ENCODE measurements at places on chromosomes 4 and X.

DNA sequence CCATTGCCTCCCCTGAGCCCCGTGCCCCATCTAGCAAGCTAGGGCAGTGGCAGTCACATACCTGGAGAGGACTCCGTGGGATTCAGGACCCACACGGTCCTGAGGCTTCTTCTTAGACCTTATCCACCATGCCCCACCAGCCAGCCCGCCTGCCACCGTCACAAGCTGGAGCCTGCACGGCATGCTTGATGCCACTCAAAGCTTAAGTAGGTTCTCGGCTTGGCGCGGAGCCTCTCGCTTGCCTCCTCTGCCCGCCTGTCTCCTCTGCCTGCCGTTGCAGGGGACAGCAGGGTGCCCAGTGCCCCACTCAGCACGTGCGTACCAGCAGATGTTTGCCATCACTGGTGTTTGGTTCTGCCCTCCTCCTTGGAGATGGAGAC is 14.1 kb downstream of the PSAPL1 start:
- DNase-seq, result no peak

- no peak for DNase-seq
These were observed 215.1 kb upstream of the CPEB2 start for GRCh38 chr4:14787221-14787620.

DNA sequence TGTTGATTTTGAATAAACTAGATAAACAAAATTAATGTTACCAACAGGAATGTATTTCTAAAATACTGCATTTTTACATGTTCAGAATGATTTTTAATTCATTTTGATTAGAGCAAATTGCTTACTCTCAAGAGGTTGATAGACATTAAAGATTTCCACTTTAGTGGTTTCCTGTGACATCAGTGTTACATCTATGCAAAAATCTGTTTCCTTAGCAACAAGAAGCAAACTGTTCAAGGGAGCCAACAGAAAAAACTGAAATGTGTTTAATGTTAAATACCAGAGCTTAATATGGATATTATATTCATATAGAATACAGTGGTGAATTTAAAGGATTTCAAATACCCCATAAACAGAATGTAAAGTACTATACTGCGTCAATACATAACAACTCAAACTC is 277.8 kb downstream of the GABRG1 start:
- no peak for DNase-seq

- DNase-seq, result no peak
These were observed 16.5 kb downstream of the TMPRSS11E start for GRCh38 chr4:68463796-68464195.

DNA sequence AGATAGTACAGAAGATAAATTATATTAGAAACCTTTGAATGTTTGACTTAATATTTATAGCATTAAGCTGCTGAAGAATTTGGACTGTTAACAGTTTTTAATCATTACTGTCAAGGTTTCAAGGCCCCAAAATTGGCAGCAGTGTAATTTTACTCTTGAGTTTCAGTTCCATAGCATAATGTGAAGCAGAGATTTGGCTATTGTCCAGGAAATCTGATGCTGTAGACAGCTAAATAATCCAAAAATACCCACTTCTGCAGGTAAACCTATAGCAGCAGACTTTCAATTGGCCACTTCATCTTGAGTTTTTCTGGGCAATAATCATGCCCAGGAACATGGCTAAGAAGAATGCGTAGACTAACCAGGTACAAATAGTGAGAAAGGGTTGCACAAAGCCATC is 85.0 kb downstream of the RCHY1 start:
- no peak for DNase-seq

GRCh38 chr4:122012735-122013134 is 60.9 kb upstream of the TRPC3 start:
- DNase-seq, result no peak

Measured in right renal cortex interstitium (tissue), 3 donors.